ENCODE measurements at places on chromosomes 5 and 9.

DNA sequence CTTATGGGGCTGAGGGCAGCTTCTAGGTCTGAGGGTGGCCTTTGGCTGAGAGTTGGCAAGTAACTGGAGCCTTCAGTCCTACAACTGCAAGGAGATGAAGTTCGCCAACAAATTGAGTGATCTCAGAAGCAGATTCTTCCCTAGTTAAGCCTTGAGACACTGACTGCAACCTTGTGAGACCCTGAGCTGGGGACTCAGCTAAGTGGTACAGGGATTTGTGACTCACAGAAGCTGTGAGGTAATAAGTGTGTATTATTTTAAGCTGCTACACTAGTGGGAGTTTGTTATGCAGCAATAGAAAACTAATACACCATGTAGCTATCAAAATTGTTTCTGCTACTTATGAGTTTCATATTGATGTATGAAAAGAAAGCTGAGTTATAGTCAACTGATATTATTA is 279.2 kb downstream of the PIK3R1 start:
- no peak for DNase-seq

DNA sequence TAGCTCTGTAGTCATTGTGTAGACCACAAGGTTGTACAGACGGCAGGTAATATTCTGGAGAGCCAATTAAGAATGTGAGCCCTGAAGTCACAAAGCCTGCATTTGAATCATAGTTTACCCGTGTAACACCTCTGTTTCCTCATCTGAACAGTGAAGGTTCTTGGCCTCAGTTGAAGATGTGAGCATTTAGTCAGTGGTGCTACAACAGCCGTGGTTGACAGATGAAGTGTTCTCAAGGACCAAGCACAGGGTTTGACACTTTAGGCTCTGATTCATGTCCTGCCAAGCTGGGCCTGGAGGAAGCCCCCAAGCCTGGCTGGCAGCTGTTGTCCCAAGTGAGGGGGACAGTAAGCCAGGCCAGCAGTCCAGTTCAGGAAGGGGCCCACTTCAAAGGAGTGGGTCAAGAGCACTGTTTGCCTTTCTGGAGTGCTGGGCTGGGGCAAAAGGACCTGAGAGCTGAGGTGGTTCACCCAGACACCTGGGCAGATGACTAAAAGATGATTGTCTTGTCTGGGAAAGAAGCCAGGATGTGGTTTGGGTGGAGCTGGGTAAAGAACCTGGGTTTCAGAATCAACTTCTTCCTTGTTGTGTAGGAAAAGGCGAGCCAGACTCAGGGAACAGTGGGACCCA is 20.7 kb downstream of the FAXDC2 start:
- no peak for DNase-seq

DNA sequence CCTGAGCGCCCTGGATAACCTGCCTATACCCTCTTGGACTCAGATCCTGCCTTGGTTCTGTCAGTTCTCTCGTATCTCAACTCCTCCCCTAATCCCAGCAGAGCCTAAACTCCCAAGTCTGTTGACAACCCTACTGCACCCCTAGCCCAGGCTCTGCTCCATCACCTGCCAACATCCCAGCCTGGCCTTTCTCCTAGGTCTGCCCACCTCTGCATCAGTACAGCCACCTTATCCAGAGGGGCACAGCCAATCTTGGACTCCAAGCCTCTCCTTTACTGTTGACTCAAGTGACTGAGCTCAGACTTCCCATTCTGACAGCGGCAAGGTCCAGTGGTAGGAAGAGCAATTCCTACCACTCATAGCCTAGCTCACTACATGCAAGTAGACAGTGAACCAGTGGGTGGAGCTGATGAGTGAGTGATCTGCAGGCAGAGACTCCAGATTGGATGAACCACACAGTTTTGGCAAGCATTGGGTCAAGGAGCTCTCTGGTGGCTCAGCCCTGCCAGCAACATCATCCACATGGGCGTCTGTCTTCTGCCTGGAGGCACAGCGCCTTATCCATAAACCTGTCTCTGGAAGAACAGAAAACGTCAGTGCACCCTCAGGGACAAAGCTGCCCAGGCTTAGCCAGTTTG is 26.5 kb downstream of the TRMO start:
- no peak for DNase-seq

GRCh38 chr5:172806897-172807672 is 27.0 kb upstream of the ERGIC1 start:
- peak; percentile 86 for DNase-seq

DNA sequence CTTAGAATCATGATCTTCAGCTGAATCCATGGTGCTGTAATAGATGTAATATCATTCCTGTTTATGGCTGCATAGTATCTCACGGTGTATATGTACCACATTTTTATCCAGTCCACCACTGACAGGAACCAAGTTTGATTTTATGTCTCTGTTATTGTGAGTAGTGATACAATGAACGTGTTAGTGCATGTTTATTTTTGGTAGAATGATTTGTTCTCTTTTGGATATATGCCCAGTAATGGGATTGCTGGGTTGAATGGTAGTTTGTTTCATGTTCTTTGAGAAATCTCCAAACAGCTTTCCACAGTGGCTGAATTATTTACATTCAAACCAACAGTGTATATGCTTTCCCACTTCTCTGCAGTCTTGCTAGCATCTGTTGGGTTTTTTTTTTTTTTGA is 175.1 kb upstream of the CDH10 start:
- DNase-seq: no peak

DNA sequence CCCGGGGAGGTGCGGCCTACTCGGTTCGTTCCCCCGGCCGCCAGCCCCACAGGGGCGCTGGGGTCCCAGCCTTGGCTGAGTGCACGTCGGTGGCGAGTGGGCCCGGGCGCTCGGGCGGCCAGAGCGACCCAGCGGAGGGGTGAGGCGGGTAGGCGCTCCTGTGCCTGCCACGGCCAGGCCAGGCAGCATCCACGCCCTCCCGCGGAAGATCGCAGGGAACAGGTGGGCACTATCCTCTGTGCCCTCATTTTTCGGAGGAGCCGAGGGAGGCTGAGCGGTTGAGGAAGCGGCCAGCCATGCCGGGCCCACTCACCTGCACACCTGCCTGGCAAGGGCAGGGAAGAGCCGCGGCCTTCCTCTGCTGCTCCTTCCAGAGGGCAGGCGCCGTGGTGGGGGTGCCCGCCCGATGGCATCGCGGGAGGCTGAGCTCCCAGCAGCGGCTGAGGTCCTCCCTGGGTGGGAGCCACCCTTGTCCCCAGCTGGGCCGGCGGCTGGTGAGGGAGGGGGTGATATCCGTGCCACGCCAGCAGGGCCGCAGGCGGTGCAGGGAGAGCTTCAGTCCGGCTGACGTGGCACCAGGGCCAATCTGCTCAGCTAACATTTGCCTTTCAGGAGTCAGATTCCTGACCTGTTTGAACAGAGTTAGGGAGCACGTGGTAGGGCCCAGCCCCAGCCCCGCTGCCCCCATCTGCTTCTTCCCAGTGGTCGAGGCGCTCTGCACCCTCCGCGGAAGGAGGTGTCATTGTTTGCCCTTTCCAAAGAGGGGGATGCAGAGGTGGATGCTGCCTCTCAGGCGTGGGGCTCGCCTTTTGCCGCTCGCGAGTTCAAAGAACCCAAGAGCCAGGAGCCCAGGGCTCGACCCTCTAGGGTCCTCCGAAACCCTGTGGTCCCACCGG is 1.6 kb upstream of the SEC16A start:
- no peak for DNase-seq

DNA sequence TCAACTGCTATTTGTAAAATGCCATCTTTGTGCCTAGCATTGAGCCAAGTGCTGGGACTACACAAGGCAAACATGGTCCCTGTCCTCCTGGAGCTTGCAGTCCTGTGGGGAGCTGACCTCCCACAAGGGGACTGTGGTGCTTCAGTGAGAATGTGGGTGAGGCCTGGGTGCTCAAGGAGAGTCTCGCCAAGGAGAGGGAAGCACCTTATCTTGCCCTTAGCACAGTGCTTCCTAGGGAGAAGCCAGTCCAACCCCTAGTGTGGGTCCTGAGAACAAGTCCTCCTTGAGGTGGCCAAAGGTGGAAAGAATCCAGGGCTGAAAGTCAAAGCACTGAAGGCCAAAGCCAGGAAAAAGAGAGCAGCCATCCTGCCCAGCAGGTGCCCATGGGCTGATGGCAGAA is 31.1 kb upstream of the MVB12B start:
- no peak for DNase-seq

DNA sequence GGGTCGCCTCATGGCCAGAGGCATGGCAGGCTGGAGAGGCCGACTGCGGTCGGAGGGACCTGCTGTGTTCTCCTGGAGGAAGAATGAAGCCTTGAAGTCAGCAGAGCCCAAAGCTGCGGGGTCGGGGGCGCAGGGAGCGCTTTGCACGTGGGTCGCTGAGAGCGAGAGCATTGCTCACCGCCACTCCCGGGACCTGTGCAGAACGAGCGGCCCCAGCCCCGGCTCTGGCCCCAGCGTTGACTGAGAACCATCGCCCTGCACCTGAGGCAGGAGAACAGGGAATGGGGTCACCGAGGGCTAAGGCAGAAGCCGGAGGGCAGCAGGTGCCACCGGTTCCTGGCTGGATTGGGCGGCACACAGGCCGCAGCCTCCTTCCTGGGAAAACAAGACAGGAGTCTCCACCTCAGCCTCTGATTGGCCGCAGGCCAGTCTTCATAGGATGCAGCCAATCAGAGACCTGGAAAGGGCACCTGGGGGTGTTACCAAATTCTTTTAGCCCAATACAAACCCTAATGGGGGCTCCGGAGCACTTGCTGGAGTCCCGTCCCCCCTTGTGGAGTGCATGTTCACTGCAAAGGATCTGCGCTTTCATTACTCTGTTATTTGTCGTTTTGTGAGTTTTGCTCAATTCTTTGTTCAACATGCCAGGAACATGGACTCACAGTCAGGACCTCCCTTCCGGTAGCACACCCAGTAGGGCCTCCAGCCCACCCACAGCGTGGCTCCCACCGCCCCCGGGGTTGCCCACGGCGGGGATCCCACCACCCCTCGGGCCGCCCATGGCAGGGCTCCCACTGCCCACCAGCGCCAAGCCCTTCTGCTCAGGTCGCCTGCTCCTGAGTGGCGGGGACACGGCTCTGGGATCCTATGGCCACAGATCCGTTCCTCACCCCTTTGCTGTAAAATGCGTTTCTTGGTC is 24.7 kb upstream of the SLC6A19 start:
- DNase-seq: no peak

DNA sequence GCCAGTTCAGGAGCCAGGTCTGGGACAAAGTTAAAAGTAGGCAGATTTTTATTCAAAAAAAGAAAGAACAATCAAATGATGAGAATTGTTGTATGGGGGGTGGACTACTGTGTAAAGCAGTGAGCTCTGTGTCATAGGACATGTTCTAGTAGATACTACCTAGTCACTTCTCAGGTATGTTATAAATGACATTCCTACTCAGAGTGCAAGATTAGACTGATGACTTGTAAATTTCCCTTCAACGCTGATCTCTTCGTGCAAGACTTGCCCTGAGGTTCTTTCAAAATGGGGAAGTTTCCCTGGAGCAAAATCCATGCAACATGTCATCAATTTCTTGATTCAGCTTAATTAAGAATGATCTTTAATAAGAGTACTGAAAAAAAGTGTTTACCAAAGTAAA is 175.1 kb downstream of the RORB start:
- DNase-seq: no peak

DNA sequence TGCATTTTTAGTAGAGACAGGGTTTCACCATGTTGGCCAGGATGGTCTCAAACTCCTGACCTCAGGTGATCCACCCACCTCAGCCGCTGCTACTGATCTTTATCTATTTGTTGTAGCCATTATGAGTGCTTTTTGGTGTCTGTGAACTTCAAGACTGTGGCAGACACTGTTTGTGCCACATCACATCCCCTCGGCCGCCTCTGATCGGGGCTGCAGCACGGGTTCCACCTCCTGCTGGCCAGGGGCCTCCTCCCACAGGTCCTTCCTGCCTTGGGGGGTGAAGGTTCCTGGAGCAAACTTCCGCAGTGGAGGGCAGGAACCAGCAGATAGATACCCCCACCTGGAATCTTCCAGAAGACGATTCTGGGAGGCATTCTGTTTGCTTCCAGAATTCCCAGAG is 98.5 kb downstream of the C9orf50 start:
- DNase-seq: no peak

DNA sequence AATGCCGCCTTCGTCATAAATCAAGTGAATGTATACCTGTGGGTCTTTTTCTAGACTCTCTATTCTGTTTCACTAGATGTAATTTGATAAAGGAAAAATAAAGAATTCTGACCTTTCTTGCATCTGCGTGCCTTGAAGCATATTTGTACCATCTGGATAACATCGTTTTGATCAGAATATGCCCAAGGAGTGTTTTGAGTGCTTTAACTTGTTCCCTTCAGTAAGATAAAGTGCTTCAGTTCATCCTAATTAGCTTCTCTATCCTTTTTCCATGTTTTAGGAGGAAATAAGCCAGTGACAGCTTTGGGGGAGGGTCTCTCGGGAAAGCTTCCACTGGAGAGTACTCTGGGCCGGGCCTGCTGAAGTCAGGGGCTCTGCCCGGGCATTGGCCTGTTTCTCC is 113.5 kb upstream of the DAP start:
- DNase-seq: no peak

DNA sequence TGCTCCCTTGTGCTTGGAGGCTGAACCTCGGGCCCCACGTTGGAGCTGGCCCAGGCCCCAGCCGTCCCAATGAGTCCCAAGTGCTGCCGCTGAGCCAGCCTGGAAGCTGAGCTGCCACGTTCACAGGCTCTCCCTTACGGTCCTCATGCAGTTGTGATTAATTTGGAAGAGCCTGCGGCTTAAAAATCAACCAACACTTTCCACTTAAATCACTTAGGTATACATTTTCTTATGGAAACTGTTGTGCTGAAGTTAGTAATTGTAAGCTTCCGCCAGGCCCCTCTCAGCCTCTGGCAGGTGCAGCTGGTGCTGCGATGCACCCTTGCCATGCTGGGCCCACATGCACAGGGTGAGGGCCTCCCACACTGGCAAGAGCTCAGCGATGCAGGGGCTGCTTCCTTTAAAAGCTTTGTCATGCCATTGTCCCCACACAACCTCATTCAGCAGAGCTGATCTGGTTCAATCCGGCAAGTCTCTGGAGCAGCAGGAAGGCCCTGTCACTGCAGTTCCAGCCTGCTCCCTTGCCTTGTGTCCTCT is 61.0 kb downstream of the IPPK start:
- no peak for DNase-seq

DNA sequence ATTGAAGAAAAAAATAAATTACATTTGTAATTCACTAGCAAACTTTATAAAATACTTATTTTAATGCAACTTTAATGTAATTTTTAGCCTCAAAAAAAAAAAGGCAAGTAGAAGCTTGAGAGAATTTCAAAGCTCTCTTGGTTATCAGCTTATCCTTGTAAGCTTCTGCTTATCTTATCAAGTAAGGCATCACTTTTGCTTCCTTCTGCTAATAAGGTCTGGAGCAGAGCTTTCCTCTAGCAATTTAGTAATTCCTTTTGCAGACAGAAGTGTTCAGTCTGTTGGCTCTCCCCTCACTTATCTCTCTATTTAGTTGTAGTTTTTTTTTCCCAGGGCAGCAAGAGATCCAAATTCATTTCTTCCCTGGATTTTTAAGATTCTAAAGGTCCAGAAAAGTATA is 525.0 kb downstream of the ISL1 start:
- no peak for DNase-seq

DNA sequence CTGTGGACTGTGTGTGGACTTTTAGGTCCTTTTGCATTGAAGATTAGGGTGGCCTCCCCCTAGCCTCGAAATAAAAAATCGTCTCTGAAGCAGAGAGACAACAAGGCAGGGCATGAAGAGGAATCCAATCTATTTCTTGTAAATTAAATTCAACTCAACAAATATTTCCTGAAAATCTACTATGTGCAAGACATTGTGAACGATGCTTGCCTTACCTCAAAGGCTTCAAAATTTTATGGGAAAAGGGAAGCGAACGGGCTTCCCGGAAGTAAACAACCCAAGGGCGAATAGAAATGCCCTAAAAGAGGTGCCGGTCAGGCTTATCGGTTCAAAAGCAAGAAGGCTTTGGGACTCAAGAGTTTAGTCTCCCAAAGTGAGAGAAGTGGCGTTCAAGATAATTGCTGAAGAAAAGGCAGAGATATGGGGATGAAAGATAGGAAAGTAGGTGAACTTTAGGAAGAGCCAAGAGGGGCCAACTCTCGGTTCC is 525 bp downstream of the KIF24 start:
- DNase-seq: no peak

Data from activated T-cell treated with anti-CD3 and anti-CD28 coated beads for 24 hours (primary cell).